Tibial nerve (tissue), 4 donors: ENCODE measurements at places on chromosomes 2 and 18. TPM values are rescaled to one million over a fixed set of nuclear protein-coding genes. Genes with fewer than 3 reads are reported as not detected.

GRCh38 chr2:226791056-226791486 lies 8.5 kb downstream of the IRS1 start:
- H3K4me3 ChIP-seq: peak overlapping the region; percentile 86
- peaks cover 31% of the 10 kb centered on the region for H3K4me1 ChIP-seq
- no peak for DNase-seq
- no peaks in the 10 kb centered on the region for H3K27me3 ChIP-seq
- H3K36me3 ChIP-seq: no peaks in the 10 kb centered on the region
- H3K27ac ChIP-seq: peak overlapping the region; percentile 88

- no peak for DNase-seq
- no peak overlapping the region for H3K4me3 ChIP-seq
- no peaks in the 10 kb centered on the region for H3K27me3 ChIP-seq
- H3K4me1 ChIP-seq: no peaks in the 10 kb centered on the region
These were observed 21.9 kb downstream of the SOCS6 start for GRCh38 chr18:70310560-70311320.

The SERPINE2 gene
- 29.5 TPM for total RNA-seq

The INHA gene
- 1.1 TPM for total RNA-seq

The SLC30A3 gene
- total RNA-seq: 0.44 TPM

DNA sequence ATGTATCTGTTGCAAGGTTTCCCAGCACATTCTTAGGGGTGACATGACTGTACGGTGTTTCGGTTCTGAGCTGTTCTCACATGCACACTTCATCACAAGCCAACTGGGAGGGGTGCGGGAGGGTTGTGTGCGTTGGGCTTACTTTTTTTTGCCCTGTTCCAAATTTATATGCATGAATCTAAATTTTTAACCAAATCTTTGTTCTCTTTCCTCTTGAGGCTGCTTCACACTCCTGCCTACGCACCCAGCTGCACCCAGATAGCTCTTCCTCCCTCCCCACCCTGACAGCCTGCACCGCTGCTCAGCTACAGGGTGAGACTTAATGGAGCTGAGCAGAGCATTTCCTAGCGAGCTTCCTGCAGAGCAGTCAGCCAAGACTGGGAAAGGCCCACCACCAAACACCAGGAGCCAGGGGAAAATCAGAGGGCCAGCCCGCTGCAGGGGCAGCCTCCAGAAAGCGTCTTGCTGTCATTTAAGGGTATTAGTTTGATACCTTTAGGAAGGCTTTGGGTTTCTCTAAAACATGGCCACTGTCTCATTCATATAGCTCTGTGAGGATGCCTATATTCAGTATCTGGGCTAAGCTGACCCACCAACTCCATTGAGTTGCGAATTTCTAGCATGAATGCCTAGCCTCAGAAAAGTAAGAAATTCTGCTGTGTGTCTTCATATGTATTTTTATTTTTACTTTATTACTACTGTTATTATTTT lies 84.5 kb downstream of the POU3F3 start:
- no peaks in the 10 kb centered on the region for H3K4me1 ChIP-seq
- DNase-seq: no peak
- no peak overlapping the region for H3K27ac ChIP-seq
- no peaks in the 10 kb centered on the region for H3K27me3 ChIP-seq
- H3K36me3 ChIP-seq: no peaks in the 10 kb centered on the region
- no peak overlapping the region for H3K4me3 ChIP-seq

- H3K4me3 ChIP-seq: peak overlapping the region; percentile 30
- H3K36me3 ChIP-seq: no peaks in the 10 kb centered on the region
- DNase-seq: no peak
- H3K27ac ChIP-seq: no peak overlapping the region
- H3K27me3 ChIP-seq: peaks cover 100% of the 10 kb centered on the region
These were observed 3.8 kb downstream of the DLX2 start for GRCh38 chr2:172098650-172099471.

DNA sequence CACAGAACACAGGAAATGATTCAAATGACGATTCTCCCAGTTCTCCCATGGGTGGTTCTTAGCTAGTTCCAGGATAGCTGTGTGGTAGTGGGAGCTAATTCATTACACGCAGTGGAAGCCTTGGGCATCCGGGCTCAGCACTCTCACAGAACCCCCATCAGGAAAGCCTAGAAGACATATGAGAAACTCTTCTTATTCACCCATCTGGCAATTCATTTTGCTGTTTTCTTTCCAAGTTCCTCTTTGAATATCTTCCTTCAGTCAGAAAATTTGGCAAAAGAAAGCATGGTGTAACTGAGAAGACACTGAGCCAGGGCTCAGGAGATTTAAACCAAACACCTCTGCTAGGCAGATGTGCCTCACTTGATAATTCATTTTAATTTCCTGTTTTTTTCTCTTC lies 85.2 kb upstream of the FN1 start:
- no peaks in the 10 kb centered on the region for H3K27me3 ChIP-seq
- H3K4me1 ChIP-seq: no peaks in the 10 kb centered on the region
- no peak overlapping the region for H3K4me3 ChIP-seq
- H3K36me3 ChIP-seq: no peaks in the 10 kb centered on the region

DNA sequence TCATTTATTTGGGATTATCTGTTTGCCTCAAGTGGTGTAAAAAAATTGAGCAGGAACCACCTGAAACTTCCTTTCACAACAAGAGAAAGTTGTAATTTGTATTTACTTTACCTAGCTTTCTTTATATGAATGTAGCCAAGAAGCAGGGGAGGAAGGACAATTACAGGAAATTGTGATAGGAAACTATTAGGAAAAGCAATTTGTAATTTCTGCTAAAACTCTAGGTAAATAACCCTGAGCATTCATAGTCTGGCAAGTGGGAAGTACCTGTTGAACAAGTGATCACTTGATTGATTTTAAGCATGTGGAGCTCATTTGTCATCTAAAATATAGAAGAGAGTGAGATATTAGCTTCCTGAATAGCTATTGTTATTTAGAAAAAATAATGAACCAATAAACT lies 5.0 kb downstream of the TFPI start:
- DNase-seq: no peak
- no peak overlapping the region for H3K4me3 ChIP-seq
- H3K27ac ChIP-seq: peak overlapping the region; percentile 78
